GM12865 (cell line): ENCODE measurements at places on chromosomes 16 and 17.

DNA sequence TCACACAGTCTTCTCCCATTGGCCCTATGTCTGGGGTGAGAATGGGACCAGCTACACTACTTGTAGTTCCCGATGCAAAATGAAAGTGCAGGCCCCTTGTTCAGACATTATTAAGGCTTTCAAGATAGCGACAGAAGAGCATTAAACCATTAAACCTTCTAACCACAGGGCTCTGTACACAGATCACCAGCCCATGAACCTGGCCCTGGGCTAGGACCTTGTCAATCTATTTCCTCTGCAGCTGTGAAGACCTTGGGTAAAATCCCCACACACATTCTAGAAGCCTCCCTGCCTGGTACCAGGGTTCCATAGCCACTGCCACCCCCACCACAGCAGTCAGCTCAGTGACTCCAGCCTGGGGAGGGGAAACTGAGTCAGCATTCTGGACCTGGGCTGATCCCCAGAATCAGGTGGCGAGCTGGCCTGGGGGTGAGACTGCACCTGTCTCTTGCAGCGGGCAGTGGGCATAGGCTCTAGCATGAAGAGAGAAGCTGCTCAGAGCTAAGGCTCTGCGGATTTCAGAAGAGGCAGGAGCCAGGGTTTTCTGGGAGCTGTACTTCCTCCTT, 119.7 kb upstream of the LHX1 start:
- DNase-seq = peak; percentile 22

DNA sequence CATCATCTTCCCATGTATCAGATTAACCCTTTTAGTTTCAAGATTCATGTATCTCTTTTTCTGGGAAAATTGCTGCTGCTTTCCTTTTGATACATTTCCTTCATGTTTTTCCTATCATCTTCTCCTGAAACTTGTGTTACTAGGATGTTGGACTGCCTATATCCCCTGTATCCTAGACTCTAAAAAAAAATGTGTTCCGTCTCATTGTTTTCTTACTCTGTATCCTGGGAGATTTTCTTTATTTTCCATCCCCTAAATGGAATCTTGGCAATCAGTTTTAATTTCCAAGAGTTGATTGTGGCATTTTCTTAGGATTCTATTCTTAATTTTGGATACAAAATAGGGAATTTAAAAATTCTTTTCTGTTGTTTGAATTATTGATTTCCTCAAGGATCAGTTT, 36.8 kb downstream of the MAP2K4 start:
- no peak for DNase-seq

DNA sequence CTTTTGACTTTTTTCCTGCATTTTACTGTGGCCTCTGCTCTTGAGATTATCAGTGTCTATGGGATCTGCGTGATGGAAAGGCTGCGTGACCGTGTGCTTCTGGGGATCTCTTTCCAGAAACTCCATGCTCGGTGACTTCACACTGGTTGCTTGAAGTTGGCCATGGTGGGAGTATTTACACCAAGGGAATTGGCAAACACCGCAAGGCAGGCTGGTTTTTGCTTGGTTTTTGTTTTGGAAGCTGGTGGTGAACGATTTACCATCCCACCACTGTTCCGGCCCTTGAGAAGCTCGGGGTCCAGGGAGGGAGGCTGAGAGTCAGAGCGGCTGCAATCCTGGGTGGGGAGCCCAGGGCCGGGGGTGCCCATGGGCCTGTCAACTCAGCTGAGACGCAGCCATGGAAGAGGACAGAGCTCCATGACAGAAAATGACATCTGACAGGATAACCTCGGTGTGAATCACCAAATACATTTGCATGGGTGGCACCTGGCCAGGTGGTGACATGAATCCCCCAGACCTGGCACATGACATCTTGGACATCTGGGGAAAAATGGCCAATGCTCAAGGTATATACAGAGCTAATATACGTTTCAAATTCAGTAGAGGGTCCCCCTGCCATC, 11.1 kb downstream of the CRISPLD2 start:
- DNase-seq = no peak

- no peak for DNase-seq
These were observed 8.7 kb downstream of the SLC12A4 start for GRCh38 chr16:67959536-67960329.

GRCh38 chr16:72787514-72788268, 260.2 kb downstream of the ZFHX3 start:
- peak; percentile 79 for DNase-seq

DNA sequence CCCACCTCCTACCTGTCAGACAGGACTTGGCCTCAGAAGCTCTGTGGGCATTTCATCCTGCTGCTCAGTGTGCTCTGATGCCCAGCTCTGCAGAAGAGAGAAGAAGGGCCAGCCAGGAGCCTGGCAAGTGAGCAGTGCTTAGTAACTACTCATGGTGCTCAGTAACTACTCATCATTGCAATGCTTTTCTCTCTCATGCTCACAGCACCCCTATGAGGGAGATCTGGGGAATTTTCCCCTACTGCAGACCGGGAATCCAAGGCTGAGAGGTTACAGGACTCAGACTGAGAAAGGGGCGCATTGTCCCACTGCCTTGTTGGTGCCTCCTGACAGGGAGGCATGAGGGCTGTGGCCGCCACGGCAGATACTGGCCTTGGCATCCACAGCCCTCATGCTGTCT, 261.1 kb downstream of the C16orf95 start:
- no peak for DNase-seq

DNA sequence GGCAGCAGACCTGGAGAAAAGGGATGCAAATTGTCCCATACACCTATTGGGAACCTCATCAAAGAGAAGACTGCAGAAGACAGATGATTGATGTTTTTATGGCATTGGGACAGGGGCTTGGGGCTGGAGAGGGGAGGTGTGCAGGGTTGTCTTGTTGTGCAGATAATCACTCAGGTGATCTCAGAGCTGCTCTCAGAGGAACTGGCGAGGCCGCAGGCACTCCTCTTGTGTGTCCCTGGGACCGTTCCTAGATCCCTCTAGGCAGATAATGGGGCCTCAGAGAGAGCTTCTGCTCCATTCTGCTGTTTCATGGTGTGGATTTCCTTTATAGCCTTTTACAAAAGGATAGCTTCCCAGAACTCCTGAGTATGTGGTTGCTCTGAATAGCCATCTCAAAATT, 1.6 kb downstream of the RNF213 start:
- no peak for DNase-seq

DNA sequence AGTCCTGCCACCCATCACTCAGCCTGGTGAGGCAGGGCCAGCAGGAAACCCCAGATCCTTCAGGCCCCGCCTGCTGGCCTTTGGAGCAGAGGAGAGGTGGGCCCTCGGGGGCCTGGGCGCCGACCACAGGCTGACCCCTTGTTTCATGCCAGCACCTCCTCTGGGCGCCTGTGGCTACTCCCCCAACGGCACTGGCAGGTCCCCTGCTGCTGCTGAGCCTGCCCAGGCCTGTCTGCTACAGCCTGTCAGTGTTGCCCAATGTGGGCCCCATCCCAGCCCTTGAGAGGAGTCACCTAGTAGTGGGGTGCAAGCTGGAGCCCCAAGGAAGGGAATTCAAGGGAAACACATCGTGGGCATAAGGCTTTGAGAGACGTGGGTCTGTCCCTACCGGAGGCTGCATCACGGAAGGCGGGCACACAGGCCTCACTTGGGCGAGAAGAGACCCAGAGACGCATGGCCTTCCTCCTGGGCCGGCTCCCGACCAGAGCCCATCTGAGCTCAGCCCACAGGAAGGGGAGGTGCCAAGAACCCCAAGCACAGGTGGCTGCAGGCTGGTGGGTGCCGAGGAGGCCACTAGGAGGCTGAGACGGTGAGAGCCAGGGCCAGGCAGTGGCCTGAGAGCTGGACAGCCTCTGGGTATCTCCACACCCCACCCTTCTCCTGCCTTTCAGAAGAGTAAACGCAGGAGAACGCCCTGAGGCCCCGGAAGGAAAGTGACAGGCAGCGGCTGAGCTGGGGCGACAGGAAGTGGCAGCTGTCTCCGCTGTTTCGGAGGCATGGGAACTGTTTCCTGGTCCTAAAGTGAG, 8.0 kb upstream of the FASN start:
- DNase-seq = peak; percentile 91

DNA sequence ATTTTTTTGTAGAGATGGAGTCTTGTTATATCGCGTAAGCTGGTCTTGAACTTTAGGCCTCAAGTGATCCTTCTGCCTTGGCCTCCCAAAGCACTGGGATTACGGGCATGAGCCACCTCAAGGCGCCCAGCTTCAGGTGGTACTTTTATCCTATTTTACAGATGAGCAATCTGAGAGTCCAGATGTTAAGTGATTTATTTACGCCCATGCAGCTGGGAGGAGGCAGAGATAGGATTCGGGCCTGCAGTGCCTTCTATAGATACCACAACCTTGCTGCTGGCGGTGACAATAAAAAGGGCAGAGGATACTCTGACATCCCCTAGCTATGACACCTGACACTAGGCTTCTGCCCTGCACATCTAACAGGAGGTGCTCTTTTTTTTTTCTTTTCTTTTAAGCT, 4.3 kb upstream of the KRT12 start:
- DNase-seq = no peak
